A549 (cell line): ENCODE measurements at places on chromosomes 7 and 10.

- peak; percentile 33 for DNase-seq
These were observed 145.2 kb downstream of the FRMD4A start for GRCh38 chr10:14185316-14186045.

- peak; percentile 63 for DNase-seq
These were observed 34.1 kb upstream of the NOBOX start for GRCh38 chr7:144437370-144438191.

- DNase-seq, result no peak
These were observed 335.3 kb upstream of the KLF6 start for GRCh38 chr10:4120096-4120853.

GRCh38 chr10:74929197-74929596 is 102.8 kb downstream of the KAT6B start:
- no peak for DNase-seq

DNA sequence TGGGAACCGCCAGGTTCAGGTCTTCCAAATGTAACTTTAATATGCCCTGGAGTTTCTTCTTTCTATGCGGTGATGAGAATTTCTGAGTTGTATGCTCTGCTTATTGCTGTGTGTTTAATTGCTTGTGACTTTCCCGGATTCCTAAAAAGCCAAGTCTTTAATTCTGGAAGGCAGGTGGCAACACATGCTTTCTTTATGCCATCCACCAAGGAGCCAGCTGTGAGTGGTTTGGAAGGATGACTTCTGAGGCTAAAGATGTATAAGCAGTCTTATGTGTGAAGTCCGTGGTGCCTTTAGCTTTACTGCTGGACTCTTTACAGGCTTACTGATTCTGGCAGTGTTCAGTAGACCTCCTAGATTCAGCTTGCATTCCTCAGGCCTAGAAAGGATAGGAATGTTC is 3.1 kb downstream of the SDK1 start:
- DNase-seq, result no peak

DNA sequence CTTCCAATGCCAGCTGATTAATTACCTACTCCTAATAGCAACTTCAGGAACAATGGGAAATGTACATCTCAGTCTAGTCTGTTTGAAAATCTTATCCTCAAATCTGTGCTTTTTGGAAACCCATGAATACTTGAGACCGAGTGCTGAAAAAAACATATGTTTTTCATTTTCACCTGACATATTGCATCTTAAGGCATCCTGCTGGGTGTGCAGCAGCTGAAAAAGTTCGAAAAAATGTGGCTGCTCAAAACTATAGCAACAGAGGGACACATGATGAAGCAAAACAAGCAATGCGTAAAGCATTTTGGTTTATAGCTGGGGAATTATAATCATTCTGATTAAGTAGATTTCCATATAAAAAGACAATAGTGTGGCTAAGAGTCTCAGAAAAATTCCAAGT is 218.0 kb downstream of the CREB5 start:
- no peak for DNase-seq

DNA sequence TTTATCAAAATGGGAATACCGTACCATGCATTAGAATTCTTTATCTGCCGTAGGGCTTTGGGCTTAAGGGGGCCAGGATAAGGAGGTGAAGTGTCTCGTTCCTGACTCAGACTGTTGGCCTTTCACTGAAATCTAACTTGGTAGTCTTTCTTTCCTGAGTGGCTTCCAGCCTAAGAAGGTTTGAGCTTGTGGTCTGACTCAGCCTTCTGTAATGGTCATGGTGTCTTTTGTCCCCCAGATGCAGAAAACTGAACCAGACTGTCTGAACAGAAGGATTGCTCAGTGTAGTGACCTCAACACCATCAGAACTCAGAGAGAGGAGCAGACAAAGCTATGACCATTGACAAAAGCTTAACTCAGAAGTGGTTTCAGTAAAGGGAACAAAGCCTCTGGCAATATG is 39.5 kb downstream of the WNT2 start:
- DNase-seq, result no peak

- no peak for DNase-seq
These were observed 80.9 kb upstream of the VWC2 start for GRCh38 chr7:49692516-49692915.

- DNase-seq, result peak; percentile 44
These were observed 13.0 kb upstream of the CHST15 start for GRCh38 chr10:124106241-124106879.

- DNase-seq, result no peak
These were observed 39.0 kb downstream of the PARP12 start for GRCh38 chr7:140023728-140024127.

DNA sequence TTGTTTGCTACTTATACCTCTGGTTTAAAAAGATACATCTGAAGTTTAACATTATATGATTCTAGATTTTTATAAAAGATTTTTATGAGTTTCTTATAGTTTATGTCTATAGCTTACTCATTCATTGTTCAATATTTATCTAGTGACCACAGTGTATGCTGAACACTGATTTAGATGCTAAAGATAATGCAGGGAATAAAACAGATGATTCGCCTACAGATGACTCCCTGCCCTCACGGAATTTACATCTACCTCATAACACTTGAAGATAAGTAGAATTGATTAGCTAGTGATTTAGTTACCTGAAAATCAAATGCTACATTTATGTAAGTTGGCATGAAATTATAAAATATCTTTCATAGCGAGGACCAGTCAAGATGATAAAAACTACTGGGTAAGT is 105.8 kb downstream of the HIPK2 start:
- no peak for DNase-seq

- DNase-seq, result no peak
These were observed 12.8 kb downstream of the KCNH2 start for GRCh38 chr7:150965273-150965830.

DNA sequence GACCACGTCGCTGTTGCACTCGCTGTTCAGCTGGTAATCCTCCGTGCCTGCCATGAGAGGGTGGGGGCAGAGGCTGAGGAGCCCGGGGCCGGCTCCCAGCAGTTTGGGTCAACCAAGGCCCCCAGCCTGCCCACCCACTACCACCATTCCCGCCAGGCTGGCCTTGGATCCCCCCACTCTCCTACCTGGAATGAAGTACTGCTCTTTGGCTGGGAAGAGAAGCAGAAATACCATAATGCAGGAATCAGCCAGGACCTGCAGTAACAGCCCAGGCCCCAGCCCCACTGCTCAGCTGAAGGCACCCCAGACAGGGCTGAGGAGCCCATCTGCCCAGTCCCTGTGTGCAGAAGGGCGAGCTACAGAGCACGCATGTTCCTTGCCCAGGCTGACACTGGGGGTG is 138.0 kb downstream of the SLIT1 start:
- no peak for DNase-seq

- DNase-seq, result no peak
These were observed 95.9 kb upstream of the AUTS2 start for GRCh38 chr7:69502358-69502757.

GRCh38 chr7:4067874-4068273 is 614.2 kb upstream of the FOXK1 start:
- DNase-seq, result no peak

DNA sequence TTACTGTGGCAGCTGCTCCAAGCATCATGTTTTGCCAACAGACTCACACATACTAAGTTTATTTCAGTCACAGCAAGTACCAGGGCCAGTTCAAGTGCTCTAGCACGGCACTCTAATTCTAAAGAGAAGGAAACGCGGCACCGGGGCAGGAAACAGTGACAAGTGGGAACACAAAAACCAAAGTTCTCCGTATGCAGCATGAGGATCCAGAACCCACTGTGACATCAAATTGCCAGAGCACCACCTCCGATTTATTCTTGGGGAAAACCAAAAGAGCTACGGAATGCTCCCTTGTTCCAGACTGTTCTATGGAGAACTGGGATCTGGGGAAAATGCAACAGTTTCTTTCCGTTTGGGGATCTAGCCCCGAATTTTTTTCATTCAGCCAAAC is 448 bp upstream of the PTER start:
- no peak for DNase-seq

DNA sequence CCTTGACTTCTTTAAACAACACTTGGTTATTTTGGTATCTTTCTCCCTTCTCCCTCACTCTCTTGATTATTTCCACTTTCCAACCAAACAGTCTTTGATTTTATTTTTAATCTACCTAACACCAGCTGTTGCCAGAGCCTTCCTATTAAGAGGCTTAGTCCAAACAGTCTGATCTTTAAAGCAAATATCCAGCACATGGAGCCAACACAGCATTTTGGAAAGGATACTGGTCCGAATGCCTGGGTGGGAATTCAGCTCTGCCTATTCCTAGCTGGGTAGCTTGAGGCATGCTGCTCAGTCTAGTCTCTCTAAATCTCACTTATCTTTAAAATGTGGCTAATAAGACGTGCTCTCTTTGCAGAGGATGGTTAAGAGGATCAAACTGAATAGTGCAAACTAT is 129.3 kb downstream of the NRCAM start:
- no peak for DNase-seq

- peak; percentile 33 for DNase-seq
These were observed 945 bp downstream of the ADO start for GRCh38 chr10:62805231-62806099.

DNA sequence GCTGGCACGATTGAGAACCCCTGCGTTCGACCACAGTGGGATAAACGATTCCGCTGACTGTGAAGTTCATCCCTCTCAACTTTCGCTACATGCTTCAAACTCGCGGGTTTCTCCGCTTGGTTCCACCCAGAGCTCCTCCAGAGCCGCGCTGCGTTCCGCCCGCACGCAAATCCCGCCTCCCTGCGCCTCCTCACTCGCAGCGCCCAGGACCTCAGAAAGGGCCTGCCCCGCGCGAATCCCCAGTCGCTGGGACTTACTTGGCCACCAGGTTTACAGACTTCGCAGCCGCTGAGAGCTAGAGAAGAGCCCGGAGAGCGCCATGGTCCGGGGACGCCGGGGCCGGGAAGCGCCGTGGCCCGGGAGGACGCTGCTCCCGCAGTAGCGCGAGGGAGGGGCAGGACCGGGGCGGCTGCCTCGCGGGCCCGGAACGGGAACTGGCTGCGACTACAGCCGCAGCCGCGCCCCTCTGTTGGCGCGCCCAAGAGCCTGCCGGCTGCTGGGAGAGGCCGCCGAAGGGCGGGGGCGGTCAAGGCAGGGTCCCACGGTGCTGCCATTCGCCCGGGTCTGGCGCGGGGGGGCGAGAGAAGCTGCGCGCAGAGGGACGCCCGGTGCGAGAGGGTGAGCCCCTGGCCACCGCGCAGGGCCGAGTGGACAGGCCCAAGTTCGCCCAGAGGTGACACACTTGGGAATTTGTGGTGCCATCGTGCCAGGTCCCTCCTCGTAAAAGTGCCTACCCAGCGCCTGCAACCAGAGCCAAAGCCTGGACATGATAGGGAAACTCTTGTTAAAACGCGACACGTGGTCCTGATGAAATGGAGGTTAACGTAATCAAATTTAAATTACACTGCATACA is at the start of gene NOD1:
Gene NOD1 (minus strand): TSS at position 436 of the 853 bp plus-strand sequence. CDS start 21,863 bp downstream, outside the sequence.
- DNase-seq, result peak; percentile 78

DNA sequence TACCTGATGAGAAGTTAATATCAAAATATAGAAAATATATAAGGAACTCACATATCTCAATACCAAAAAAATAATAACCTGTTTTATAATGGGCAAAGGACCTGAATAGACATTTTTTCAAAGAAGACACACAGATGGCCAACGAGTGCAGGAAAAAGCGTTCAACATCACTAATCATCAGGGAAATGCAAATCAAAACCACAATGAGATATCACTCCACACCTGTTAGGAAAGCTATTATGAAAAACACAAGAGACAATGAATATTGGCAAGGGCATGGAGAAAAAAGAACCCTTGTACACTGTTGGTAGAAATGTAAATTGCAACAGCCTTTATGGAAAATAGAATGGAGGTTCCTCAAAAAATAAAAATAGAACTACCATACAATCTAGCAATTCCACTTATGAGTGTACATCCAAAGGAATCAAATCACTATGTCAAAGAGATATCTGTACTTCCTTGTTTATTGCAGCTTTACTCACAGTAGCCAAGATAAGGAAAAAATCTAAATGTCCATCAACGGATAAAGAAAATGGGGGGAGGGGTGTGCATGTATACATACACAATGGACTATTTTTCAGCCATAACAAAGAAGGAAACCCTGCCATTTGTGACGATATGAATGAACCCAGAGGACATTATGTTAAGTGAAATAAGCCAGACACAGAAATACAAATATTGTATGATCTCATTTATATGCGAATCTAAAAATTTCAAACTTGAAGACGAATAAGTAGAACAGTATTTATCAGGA is 3.6 kb upstream of the ALOX5 start:
- DNase-seq, result no peak

DNA sequence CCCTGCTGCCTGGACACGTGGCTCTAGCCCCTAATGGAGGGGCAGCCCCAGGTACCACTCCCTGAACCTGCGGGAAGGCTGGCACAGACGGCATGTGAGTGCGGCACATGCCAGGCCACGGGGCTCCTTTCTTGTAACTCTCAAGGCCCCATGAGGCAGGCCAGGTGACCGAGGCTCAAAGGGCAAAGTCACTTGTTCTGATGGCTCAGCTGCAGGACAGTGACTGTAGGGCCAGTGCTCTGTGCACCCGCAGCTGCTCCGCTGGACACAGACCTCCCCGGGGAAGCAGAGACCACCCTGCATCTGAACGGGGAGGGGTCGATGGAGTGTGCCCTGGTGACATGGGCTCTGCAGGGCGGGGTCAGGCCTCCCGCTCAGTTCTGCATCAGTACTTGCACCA is 55.3 kb downstream of the PTPRE start:
- no peak for DNase-seq

- no peak for DNase-seq
These were observed 121.8 kb downstream of the CUX1 start for GRCh38 chr7:101939136-101939695.

DNA sequence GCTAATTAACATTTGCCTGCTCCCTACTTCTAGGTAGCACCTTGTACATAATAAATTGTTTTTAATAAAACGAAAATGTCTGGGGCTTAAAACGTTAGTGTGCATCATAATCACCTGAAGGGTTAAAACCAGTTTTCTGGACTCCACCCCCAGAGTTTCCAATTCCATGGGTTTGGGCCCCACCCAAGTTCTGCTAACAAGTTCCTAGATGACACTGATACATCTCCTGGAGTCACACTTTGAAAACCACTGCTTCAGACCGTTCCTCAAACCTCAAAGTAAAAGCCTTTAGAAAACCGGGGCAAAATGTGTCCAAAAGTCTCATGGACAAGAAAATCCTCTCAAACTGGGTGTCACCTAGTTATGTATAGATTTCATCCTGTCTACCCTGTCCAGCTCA is 9.3 kb downstream of the OSBPL3 start:
- no peak for DNase-seq

DNA sequence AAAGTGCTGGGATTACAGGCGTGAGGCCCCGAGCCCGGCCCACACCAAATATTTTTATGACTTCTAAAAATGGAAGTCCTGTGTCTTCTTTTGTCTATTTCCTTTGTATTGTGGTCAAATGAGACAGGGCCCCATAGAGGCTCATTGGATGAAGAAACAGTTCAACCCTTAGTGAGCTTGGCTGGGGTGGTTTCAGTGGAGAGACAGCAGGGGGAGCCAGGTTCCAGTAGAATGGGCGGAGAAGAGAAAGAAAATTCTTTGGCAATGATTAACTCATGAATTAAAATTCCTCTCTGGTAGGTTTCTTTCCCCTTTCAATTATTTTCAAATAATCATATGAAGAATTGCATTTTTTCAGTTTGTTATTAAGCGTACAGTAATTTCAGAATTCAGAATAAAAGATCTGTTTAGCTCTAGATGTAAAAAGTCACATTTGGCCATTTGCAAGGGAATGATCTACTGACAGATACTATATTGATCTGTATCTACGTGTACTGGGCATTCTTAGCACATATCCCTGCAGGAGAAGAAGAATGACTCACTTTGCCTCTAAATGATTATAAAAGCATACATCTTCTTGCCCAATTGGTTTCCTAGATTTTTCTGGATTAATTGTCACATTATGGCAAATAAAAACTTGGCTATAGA is 43.2 kb downstream of the PNLIPRP3 start:
- peak; percentile 41 for DNase-seq
